ENCODE measurements at places on chromosomes 7 and 10.
A peak's percentile ranks its signal among the peaks of the same experiment; 100 is the strongest.

DNA sequence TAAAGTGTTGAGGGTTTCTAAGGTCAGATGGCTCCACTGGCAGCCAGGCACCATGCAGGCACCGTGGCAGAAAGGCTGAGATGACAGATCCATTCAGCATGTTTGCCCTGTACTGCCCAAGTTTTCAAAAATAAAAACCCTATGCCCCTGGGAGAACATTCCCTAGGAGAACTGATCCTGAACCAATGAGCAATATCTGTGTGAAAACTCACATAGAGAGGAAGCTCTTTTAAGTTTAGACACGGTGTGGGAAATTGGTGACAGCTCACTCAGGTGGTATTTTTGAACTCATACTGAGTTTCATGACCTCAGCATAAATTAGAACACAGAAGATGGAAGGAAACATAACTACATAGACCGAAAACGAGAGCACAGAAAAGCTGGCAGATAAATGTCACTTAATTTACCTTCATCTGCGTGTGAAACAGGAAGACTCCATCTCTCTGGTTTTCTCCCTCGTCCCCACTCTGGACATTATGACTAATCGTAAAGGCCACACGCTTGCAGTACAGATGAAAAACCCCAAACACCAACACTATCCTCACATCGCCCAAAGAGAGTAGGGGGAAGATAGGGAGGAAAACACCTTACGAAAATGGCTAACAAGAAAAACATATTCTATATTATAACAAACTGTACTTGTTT, 127.8 kb downstream of the ICA1 start:
- no peak for DNase-seq

- no peak for DNase-seq
These were observed 66.9 kb downstream of the TFPI2 start for GRCh38 chr7:93823621-93824020.

DNA sequence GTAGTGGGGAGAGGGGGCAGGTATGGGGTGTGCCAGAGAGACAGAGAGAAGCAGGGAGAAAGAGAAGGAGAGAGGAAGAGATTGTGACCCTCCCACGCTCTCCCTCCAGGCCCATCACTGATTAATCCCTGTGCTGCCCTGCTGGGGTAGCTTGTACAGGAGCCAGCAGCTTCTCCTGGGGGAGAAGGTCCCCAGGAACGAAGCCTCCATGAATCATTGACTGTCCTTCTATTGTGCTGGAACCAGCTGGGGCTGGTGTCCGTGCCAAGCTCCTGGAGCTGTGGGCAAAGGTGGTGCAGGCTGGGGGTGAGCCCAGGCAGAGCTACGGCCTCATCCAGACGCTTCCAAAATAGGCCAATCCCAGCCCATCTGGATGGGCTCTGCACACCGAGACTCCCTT, 20.9 kb downstream of the AQP1 start:
- no peak for DNase-seq

- no peak for DNase-seq
These were observed 5.4 kb downstream of the IDI1 start for GRCh38 chr10:1043532-1043995.

DNA sequence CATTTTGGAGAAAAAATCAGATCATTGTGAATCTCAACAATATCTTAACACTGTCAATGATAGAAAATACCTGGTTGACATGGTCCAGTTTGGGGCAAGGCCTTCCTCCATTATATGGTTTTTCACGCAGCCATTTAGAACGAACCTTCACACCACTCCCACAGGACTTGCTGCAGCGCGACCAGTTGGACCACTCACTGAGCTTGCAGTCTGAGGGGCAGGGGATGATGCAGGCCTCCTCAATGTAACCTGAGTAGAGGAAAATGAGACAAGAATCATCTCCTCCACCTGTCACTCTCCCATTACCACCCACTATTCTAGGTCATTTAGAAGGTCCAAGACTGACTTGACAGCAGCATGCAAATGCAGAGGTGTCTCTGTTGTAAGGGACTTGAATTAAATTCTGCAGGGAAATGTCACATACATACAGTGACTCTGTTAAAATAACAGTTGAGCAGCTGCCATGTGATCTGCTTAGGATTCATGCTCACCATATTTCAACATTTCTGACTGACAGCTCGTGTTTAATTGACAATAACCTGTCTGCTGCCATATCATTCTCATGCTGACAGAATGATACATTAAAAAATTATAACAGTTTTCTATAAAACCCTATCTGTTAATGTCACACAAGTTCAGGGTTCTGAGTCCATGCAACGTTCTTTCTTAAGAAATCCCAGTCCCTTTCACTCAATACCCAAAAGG, 403.0 kb downstream of the THSD7A start:
- no peak for DNase-seq

GRCh38 chr10:47449979-47450378, 33.9 kb downstream of the ANXA8 start:
- no peak for DNase-seq

DNA sequence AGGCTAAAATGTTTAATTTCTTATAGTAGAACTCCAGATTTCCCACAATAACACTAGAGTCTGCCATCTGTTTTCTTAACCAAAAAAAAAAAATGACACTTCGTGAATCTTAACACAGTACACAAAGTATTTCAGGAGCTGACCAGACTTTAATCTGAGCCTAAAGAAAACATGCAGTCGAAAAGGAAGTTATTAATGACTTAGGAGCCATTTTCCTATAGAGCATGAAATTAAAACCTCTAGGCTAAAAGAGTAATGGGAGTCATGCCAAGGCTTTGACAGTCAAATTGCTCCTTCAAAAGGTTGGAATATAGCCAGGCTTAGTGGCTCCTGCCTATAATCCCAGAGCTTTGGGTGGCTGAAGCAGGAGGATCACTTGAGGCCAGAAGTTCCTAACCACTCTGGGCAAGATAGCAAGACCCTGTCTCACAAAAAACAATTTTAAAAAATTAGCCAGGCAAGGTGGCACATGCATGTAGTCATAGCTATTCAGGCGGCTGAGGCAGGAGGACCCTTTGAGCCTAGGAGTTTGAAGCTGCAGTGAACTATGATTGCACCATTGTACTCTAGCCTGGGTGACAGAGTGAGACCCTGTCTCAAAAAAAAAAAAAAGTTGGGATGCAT, 13.6 kb downstream of the MICU1 start:
- DNase-seq: no peak

- no peak for DNase-seq
These were observed 374.8 kb upstream of the AKR1E2 start for GRCh38 chr10:4450981-4451908.

- DNase-seq: no peak
These were observed 493 bp downstream of the ZMIZ2 start for GRCh38 chr7:44748948-44749731.

- DNase-seq: no peak
These were observed 177.9 kb upstream of the MGMT start for GRCh38 chr10:129288999-129289584.

- no peak for DNase-seq
These were observed 14.4 kb downstream of the PROSER2 start for GRCh38 chr10:11837372-11838161.

GRCh38 chr10:3570855-3571266, 214.1 kb downstream of the KLF6 start:
- no peak for DNase-seq

DNA sequence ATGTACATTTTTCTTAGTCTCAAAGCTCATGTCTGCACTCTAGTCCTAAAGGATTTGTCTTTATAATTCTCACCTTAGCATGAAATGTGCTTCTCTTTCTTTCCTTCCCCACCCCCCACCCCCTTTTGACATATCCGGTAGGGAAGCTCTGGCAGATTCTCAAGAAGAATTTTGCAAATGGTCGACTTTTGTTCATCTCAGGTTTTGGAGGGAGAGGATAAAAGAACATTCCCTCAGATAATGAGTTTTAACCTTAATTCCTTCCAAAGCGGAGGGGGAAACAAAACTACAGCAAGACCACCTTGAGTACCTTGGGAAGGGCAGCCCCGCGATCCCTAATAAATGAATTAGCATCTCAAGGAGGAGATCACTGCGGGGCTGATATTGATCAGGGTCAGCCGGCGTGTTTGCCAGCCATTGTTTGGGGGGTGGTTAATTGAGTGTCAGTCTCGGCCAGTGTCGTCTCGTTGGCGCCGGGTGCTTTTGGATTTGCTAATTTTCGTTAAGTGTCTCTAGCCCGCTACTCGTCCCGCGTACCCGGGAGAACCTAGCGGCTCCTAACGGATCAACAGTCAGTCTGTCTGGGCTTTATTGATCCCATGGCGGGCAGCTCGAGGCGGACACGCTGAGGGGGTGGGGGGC, 874 bp upstream of the BAMBI start:
- peak; percentile 9 for DNase-seq

DNA sequence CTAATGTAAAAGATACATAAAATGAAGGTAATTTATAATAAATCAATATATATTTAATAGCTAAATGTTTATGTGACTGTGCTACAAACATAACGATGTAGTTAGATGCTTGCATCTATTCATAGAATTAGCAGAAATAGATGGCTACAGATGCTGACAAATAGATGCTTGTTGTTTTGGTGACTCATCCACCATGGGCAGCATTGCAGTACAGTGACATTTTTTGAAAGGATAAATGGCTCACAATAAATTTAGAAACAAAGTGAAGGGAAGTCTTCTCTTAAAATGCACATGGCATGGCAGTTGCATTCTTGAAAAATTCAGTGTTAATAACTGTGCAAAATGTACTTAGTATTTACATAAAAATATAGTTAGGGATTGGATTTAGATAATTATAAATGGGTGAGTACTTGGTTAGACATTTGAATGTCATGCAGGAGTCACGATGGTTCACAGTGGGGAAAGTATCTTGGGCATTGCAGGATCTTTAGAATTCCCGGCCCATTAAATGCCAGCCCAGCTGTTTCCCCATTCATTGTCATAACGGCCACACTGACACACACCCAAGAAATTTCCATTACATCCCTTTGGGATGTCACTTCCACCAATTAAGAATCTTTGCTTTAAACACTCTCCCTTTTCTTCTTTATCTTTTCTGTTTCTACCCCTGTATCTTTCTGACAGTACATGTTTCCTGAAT, 564.1 kb downstream of the ATRNL1 start:
- no peak for DNase-seq

DNA sequence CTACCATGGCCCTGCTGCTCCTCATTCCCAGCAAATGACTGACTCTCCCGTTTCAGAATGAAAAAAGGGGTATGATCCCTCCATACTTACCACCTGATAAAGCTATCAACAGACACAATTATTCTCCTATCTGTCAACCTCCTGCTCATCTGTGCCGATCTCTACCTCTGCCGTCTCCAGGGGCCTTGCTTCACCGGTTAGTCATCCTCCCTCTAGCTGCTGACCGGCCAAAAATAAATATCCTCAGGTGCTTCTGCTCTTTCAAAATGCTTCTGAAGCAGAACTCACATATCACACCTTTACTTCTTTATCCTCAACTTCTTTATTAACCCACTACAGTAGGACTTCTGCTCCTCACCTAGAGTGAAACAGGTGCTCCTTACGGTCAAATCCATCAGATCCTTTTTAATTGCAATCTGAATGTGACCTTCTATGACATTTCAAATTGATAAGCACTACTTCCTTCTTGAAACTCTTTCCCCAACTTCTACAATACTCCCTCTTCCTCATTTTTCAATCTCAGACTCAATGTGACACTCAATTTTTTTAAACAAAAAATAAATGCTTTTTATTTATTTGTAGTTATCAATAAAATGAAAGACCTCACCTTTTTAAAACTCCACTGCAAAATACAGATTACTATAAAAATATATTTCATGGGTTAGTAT, 63.2 kb downstream of the LMBR1 start:
- DNase-seq: no peak

GRCh38 chr7:104936546-104936945, 77.5 kb upstream of the KMT2E start:
- DNase-seq: no peak

DNA sequence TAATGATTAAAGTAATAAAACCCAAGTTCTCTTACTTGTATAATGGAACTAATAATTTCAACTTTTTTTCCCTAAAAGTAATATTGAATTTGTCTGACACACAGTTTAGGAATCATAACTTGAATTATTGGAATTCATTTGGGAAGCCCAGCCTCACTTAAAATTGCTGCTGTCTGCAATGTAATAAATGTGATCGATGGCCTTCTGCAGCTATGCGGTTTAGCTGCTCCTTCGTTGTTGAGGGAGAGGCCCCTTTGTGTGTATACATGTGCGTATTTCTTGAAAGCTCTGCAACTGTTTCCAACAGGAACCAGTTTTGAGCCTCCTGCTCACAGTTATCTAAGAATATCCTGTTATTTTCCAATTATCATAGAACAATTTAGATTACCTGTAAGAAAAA, 152.5 kb downstream of the AKR1D1 start:
- DNase-seq: no peak

Data from activated CD4-positive, alpha-beta T cell treated with anti-CD3 and anti-CD28 coated beads, Interleukin-2, amount 50 U/mL, for 1 hour (primary cell).